ENCODE measurements at places on chromosomes 3 and 15. TPM values are rescaled to one million over a fixed set of nuclear protein-coding genes. Genes with fewer than 3 reads are reported as not detected.

The PPP1R14D gene
- total RNA-seq: not detected

The DPPA4 gene
- total RNA-seq: not detected

GRCh38 chr3:5007873-5008272 is 28.6 kb downstream of the BHLHE40 start:
- no peaks in the 10 kb centered on the region for H3K36me3 ChIP-seq
- no peak for DNase-seq
- no peak overlapping the region for H3K4me3 ChIP-seq
- no peaks in the 10 kb centered on the region for H3K4me1 ChIP-seq

GRCh38 chr3:77041811-77042210 is 1.9 kb downstream of the ROBO2 start:
- peaks cover 9% of the 10 kb centered on the region for H3K27me3 ChIP-seq
- no peak overlapping the region for H3K27ac ChIP-seq
- H3K4me1 ChIP-seq: no peaks in the 10 kb centered on the region
- no peak for DNase-seq
- no peak overlapping the region for H3K4me3 ChIP-seq

- H3K27ac ChIP-seq: no peak overlapping the region
- no peak for DNase-seq
- no peak overlapping the region for H3K4me3 ChIP-seq
- H3K4me1 ChIP-seq: no peaks in the 10 kb centered on the region
Measured at GRCh38 chr3:171846597-171846996, 3.4 kb downstream of the TMEM212 start.

DNA sequence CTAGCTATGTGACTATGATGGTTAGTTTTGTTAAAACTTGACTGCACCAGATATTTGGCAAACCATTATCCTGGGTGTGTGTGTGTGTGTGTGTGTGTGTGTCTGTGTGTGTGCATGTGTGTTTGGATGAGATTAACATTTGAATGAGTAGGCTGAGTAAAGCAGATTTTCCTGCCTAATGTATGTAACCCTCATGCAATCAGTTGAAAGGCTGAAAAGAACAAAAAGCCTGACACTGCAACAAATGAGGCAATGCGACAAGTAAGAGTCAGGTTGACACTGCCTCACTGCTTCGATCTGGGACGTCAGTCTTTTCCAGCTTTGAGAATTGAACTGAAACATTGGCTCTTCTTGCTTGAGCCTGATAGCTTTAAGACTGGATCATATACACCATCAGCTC is 643.0 kb downstream of the NAALADL2 start:
- no peak overlapping the region for H3K27ac ChIP-seq
- H3K4me3 ChIP-seq: no peak overlapping the region
- no peak for DNase-seq
- no peaks in the 10 kb centered on the region for H3K4me1 ChIP-seq
- H3K36me3 ChIP-seq: no peaks in the 10 kb centered on the region

DNA sequence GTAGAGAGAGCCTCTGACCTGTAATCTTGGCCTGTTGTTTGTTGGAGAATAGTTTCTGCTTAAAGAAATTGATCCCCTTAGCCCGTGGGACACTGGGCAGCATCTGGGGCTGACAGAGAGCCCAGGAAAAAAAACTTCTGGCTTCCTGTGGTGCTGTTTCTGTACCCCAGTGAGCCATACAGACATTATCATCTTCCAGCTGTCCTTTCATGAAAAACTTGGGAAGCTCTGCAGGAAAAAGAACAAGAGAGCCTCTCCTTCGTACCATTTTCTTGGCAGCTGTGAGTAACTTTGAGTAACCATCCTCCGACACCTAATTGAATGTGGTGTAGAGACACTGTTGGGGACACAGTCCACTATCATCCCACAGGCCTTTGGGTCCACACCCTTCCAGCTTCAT is 333.0 kb downstream of the SHQ1 start:
- H3K4me1 ChIP-seq: no peaks in the 10 kb centered on the region
- no peak for DNase-seq
- H3K27me3 ChIP-seq: no peaks in the 10 kb centered on the region
- no peaks in the 10 kb centered on the region for H3K36me3 ChIP-seq

The MRPL46 gene
- total RNA-seq: 16.9 TPM

DNA sequence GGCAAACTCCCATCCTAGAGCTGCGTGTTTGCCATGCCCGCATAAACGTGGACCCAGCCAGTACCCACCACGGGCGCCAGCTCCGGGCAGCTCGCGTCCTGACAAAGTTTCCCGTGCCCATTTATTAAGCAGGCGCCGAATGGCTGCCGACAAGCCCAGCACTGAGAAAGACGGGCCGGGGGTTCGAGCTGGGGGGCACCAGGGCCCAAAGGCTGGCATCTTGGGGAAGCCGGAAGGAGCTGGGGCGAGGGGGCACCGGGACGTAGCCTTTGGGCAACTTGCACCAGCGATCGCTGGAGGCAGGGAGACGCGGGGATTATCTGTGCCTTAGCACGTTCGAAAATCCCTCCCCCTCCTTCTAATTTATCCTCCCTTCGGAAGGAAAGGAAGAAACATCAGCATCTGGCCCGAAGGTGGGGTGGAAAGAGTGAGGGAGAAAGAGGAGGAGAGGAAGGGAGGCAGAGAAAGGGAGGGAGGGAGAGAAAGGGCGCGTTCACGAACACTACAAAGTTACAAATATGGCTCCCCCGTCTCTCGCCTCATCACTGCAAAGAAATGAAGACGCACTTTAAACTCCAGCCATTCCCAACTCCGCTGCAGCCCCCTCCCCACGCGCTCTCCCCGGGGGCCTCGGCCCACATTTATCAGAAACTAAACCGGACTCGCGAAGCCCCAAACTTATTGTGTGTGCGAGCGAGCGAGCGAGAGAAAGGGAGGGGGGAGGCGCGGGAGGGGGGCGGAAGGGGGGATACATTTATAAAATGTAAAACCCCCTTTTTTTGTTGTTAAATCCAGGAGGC is 1.0 kb downstream of the ANP32A start:
- no peaks in the 10 kb centered on the region for H3K27me3 ChIP-seq
- no peaks in the 10 kb centered on the region for H3K36me3 ChIP-seq
- DNase-seq: peak; percentile 38
- no peaks in the 10 kb centered on the region for H3K4me1 ChIP-seq
- H3K27ac ChIP-seq: peak overlapping the region; percentile 99

The BMF gene
- 28.7 TPM for total RNA-seq

DNA sequence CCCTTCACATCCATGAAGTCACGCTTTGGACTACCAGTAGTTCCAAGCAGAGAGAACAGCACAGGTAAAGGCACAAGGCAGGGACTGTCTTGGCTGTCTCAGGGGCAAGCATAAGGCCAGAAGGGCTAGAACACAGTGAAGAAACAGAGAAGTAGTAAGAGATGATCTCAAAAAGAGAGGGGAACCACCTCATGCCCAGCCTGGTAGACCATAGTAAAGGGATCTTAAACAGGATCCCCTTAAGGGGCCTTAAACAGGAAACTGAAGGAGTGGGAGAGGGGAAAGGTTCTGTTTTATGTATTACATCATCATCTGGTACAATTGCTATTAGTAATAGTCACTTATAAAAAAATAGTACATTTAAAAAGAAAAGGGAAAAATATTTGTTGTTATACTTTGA is 25.8 kb downstream of the P2RY1 start:
- no peaks in the 10 kb centered on the region for H3K4me1 ChIP-seq
- DNase-seq: no peak
- no peaks in the 10 kb centered on the region for H3K36me3 ChIP-seq
- H3K27ac ChIP-seq: no peak overlapping the region

- H3K27ac ChIP-seq: no peak overlapping the region
- no peaks in the 10 kb centered on the region for H3K36me3 ChIP-seq
- DNase-seq: no peak
Measured at GRCh38 chr3:53040351-53040820, 5.5 kb downstream of the SFMBT1 start.

GRCh38 chr15:41417418-41418195 is 712 bp downstream of the RTF1 start:
- peak overlapping the region; percentile 75 for H3K27ac ChIP-seq
- peak overlapping the region; percentile 69 for H3K4me3 ChIP-seq
- H3K27me3 ChIP-seq: no peaks in the 10 kb centered on the region
- peak; percentile 21 for DNase-seq
- peaks cover 16% of the 10 kb centered on the region for H3K4me1 ChIP-seq

The CP gene
- total RNA-seq: 13.3 TPM

DNA sequence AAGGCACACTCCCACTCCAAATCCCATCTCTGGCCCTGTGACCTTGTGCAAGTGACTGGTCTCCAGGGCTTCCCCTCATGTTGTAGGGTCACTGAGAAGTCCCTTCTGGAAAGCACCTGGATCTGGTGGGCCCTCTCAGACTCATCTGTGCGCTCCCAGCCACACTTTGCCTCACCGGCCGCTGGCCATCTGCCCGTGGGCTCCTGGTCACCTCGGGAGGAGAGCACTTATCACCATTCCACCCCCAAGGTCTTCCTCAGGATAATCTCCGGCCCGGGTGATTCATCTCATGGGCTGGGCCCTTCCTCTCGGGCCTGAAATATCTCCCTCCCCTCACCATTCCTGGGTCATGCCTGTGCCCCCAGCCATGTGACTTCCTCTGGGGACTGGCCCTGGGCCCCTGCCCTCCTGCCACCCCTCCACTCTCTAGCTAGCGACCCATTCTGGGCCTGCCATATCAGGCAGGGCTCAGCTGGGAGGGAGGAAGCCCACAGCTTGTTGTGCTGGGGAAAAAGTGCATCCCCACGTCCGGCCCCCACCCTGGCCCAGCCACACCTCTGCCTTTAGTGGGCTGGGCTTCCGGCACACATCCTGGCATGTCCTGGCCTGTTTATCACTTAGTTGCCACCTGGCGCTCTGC is 10.6 kb upstream of the WNT7A start:
- no peak overlapping the region for H3K4me3 ChIP-seq
- peak; percentile 47 for DNase-seq
- H3K27ac ChIP-seq: no peak overlapping the region
- H3K27me3 ChIP-seq: no peaks in the 10 kb centered on the region

GRCh38 chr3:34155666-34156065 is 357.2 kb downstream of the PDCD6IP start:
- no peaks in the 10 kb centered on the region for H3K36me3 ChIP-seq
- no peak for DNase-seq
- no peak overlapping the region for H3K27ac ChIP-seq
- H3K4me1 ChIP-seq: no peaks in the 10 kb centered on the region

DNA sequence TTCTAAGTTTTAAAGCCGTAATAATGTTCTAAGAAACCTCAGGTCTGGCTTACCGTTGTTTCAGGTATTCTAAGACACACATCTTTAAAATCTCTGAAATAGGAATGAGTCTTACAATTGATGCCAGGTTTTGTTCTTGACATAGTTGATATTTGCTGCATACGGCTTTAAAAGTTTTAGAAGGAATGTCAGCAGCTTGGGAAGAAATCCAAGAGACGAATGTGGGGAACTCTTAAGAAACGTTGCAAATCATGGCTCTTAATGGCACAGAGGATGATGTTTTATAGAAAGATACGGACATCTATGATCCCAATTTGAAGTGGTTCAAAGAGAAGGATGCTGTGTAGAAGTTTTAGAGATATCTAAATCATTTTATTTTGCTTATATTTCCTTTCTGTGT is 11.5 kb downstream of the NUDT16 start:
- H3K36me3 ChIP-seq: no peaks in the 10 kb centered on the region
- no peaks in the 10 kb centered on the region for H3K27me3 ChIP-seq
- H3K4me1 ChIP-seq: no peaks in the 10 kb centered on the region
- no peak for DNase-seq
- H3K27ac ChIP-seq: no peak overlapping the region

The LRRC3B gene
- total RNA-seq: 1.3 TPM

DNA sequence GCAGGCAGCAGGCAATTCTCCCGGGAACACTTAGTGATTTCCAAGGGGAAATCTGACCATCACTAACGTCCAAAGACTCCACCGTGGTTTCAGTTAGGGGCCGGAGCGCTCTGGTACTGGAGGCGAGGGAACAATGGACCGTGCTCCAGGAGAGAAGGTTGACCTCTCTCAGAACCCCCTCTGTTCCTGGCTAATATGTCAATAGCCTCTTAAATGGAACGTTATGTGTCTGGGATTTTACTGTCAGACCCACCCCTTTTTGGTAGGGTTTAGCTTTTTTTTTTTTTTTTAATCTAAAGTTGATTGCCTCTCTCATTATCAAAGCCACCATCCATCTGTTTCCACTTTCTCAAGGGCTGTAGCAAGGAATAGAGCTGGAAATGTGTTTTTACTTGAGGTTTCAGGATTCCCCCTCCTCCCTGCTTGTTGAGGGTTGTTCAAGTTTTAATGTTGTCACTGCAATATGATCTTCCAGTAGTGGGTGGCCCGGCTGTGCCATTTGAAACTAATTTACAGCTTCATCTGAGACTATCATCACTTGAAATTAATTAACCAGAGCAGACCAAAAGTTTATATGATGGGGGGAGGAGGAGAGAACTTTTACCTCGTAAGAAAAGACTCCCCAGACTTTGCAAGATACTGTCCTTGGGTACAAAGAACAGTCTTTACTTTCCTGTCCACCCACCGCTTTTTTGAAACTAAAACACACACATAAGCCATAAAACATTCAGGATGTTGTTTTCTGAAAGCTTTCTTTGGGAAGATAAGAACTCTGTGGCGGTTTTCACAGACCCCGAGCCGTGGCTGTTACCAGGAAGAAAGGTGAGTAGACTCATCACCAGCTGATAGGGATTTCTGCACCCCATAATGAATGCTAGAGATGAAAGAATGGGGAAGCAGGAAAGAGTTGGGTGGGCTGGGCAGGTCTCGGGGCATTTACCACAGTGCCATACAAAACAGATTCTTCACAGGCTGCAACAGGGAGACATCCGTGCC is 187.8 kb downstream of the UACA start:
- no peaks in the 10 kb centered on the region for H3K27me3 ChIP-seq
- H3K36me3 ChIP-seq: no peaks in the 10 kb centered on the region
- no peak overlapping the region for H3K4me3 ChIP-seq
- H3K27ac ChIP-seq: no peak overlapping the region
- no peak for DNase-seq

DNA sequence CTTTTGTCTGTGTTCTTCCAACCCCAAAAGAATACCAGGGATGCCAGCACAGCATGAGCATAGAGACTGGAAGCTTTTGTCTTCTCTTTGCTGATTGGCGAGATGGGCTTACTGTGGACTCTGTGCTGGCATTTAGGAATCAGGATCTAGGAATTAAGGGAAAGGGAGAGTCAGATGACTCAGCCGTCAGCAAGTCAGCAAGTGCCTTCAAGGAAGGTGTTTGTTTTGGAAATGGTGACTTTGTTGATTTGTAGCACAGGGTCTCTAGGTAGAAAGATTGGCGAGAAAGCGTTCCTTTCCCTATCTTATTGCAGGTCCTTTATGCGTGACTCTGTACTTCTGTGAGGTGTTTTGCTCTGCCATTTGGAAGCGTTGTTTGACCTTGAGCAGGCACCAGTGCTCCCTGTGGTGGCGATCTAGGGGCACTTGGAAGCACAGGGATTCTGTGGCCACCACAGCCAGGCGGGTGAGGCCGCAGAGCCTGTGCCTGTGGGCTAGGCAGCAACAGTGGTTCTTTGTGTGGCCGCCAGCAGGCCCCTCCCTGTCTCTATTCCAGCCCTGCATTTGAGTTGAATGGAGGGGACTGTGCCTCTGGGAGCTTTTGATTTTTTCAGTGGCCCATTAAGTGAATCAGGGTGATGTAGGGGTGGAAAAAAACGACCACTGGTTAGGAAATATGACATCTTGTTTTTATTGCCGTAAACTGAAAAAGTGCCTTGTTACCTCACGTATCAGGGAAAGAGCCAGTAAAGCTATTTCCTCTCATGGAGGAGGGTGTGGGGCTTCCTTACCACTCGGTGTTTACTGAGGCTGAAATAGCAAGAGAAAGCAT is 19.0 kb downstream of the FAN1 start:
- no peak overlapping the region for H3K4me3 ChIP-seq
- DNase-seq: no peak
- no peaks in the 10 kb centered on the region for H3K4me1 ChIP-seq
- no peaks in the 10 kb centered on the region for H3K36me3 ChIP-seq
- H3K27me3 ChIP-seq: no peaks in the 10 kb centered on the region
- H3K27ac ChIP-seq: peak overlapping the region; percentile 16

The MESP2 gene
- 0.21 TPM for total RNA-seq

The PLA2G4F gene
- total RNA-seq: 0.26 TPM
